Nephron progenitor cell (in vitro differentiated cells): ENCODE measurements at places on chromosomes 7 and 10.

GRCh38 chr10:108147346-108147745 is 982.8 kb upstream of the SORCS1 start:
- no peak for DNase-seq

DNA sequence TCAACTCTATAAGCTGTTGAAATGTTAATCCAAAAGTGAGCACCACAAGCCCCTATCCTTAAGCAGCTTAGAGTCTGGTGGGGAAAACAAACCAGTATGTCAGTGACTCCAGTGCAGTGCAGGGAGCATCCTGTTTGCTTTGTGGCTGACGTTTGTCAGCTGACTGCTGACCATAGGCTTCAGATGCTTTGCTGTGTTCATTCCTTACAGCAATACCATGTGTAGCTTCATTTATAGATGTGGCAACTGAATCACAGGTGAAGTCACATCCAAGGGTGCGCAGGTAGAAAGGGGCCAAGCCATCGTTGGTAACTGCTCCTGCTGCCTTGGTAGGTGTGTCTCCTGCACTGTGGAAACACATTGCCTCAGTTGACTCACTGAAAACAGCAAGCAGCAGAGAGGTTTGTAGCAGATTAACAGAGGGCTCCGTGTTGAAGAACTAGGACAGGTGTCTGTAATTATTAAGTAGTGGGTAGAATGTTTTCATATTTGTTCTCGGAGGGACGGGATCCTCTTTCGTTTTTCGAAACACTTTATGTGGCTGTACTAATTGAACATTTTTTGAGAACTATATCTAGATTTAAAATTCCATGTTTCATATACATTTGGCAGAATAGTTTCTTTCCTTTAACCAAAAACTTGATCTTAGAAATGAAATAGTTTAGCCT is 2.0 kb downstream of the INSIG1 start:
- DNase-seq, result no peak

GRCh38 chr7:130379921-130380860 is at the start of gene CPA1:
Gene CPA1, plus strand, starts transcription at chr7:130380494. Its CDS starts 27 bp downstream, at chr7:130380521.
- peak; percentile 46 for DNase-seq

GRCh38 chr10:70432561-70433263 is 8.8 kb downstream of the NODAL start:
- no peak for DNase-seq

GRCh38 chr7:7385421-7385820 is 150.3 kb downstream of the COL28A1 start:
- DNase-seq, result no peak

GRCh38 chr10:110629680-110630191 is 14.4 kb upstream of the RBM20 start:
- DNase-seq, result no peak

GRCh38 chr10:63156236-63156635 is 23.1 kb downstream of the NRBF2 start:
- DNase-seq, result no peak

- DNase-seq, result no peak
Measured at GRCh38 chr10:69976795-69977546, 75.7 kb upstream of the MACROH2A2 start.

GRCh38 chr7:80783678-80784327 is 135.0 kb downstream of the SEMA3C start:
- no peak for DNase-seq

- DNase-seq, result no peak
Measured at GRCh38 chr10:90418869-90419652, 438.8 kb downstream of the HTR7 start.

DNA sequence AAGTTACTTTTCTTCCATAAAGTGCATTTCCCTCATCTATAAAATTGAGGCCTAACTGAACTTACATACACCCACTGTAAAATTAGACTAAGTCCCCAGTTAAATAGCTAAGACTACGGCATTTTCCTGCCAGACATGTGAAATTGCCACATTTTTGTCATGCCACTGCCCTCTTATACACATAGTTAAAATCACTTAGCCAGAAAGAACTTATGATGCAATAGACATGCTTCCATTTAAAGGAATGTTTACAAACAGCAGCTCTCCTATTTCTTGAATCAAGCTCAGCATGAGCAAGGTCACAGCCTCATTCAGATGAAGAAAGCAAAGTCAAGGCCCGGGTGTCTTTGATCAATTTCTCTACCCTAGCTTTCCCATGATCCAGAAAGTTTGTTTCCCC is 175.7 kb downstream of the LRRN3 start:
- no peak for DNase-seq

- peak; percentile 63 for DNase-seq
Measured at GRCh38 chr7:129781928-129782817, 170.6 kb downstream of the UBE2H start.

- DNase-seq, result no peak
Measured at GRCh38 chr7:39608278-39608677, 15.1 kb upstream of the RALA start.

- DNase-seq, result no peak
Measured at GRCh38 chr10:72260976-72261783, 12.5 kb upstream of the DDIT4 start.

- no peak for DNase-seq
Measured at GRCh38 chr10:112949143-112949823, 764 bp upstream of the TCF7L2 start.

DNA sequence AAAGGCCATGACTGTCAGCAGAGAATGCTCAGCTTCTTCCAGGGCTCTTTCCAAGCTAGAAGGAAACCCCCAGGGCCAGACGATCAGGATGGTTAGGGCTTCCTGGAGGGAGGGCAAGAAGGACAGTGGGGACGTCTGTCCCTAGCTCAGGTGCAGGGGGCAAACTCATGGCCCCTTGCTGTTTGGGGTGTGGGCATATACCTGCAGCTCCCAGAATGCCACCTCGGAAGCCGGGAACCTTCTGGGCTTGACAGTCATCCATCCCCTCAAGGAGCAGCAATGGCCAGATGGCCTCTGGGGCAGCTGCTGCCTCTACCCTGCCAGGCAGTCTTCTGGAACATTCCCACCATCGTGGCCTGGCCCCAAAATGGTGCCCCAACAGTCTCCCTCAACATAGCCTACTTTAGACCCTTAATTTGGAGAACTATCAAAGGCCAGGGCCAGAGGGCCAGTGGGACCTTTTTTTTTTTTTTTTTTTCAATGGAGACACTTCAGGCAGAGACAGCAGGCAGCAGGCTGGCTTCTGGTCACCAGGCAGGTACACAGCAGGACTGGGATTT is 40.2 kb upstream of the ZMIZ1 start:
- no peak for DNase-seq

- no peak for DNase-seq
Measured at GRCh38 chr7:82757-83155, 109.6 kb upstream of the FAM20C start.

GRCh38 chr7:139918480-139918879 is 89.4 kb downstream of the TBXAS1 start:
- DNase-seq, result no peak

GRCh38 chr10:24969841-24970281 is 17.5 kb upstream of the PRTFDC1 start:
- DNase-seq, result no peak

GRCh38 chr10:69406816-69407580 is 9.7 kb downstream of the TACR2 start:
- no peak for DNase-seq

DNA sequence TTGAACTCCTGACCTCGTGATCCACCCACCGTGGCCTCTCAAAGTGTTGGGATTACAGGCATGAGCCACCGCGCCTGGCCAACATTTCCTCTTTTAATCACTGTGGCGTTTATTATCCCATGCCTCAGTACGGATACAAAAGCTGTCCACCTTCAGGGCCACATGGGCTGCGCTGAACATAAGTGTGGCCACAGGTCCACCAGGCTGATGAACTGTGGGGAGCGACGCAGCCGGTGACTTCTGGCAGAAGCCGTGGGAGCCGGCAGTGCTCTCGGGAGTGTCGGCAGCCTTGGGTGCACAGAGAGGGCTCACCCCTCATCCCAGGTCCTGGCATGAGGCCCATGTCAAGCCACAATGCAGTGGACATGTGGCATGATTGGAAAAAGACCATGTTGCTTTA is 223.6 kb downstream of the TNS3 start:
- no peak for DNase-seq

- DNase-seq, result no peak
Measured at GRCh38 chr10:77859200-77859864, 67.2 kb downstream of the DLG5 start.

- no peak for DNase-seq
Measured at GRCh38 chr10:84391326-84391725, 62.9 kb downstream of the CCSER2 start.

DNA sequence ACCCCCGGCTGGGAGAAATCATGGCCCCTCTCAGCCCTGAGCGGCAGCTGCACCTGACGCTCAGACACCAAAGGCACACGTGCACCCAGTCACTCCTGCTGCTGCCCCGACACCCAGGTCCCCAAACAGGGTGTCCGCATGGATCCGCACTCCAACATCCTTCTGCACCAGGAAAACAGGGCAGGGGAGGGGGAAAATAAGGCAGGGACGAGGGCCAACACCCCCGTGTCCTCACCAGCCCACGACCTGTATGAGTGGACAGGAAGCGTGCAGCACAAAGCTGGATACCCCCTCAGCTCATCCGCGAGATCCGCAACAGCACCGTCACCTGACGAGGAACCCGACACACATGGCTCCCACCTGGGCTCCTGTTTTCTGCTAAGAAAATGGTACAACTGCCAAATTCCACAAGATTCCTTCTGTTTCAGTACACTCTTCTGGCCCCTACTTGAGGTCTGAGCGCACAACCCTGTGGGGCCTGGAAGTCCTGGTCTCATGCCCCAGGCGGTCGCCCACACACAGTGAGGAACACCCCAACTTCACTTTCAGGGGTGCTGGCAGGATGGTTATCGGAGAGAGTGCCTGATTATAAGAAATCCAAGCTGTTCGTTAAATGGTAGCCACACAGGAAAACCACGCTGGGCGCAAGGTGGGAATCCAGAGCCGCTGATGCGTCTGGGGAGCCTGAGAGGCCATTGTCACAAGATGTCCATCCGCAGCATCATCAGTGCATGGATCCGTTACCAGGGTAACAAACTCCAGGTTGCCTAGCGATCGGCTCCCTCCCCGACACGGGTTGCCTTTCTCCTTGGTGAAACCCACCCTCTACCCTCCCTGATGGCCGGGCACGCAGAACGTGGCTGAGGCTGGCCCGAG is 63.6 kb downstream of the ZRANB1 start:
- no peak for DNase-seq

GRCh38 chr7:157458254-157458633 is 121.4 kb downstream of the DNAJB6 start:
- peak; percentile 54 for DNase-seq

- no peak for DNase-seq
Measured at GRCh38 chr10:92110039-92110794, 180.7 kb downstream of the CPEB3 start.

DNA sequence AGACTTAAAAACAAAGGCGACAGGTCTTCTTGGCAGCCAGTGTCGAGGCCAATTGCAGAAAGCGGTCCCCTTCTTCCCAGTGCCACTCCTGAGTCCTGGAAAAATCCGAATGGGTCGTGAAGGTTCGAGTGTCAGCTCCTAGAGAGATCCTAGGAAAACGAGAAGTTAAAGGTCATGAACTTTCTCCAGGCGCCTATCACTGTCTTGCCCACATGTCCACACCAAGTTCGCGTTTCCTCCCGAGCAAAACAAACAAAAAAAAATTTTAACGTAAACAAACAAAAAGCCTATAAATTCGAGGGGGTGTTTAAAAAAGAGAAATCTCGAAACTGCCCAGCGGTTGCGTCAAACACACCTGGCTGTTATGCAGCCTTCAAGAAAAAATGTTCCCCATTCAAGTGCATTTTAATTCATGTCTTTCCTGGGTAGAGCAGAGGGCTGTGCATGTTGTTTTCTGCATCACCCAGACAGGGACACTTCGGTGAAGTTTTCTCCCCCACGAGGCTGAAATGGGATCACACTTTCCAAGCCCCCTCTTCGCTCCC is 1.5 kb downstream of the ARHGAP21 start:
- DNase-seq, result no peak

DNA sequence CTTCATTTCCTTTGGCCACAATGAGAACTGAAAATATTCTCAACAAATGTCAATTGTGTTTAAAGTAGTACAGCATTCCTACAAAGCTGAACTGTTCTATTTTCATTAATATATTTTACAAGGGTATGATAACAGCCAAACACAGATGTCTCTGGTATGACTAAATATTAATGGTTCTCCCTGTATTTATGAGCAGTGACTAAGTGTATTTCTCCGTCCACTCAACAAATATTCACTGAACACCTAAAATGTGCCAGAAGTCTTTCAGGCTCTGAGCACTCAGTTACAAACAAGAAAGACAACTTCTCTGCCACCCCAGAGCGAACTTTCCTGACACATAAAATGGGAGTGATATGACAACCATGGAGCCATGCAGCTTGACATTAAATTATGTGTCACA is 135.6 kb downstream of the VPS41 start:
- no peak for DNase-seq

GRCh38 chr10:50604049-50604640 is 19.6 kb downstream of the SGMS1 start:
- DNase-seq, result no peak

- DNase-seq, result no peak
Measured at GRCh38 chr10:86319676-86320075, 46.9 kb downstream of the GRID1 start.

- DNase-seq, result no peak
Measured at GRCh38 chr10:70671619-70672164, 614 bp upstream of the ADAMTS14 start.

DNA sequence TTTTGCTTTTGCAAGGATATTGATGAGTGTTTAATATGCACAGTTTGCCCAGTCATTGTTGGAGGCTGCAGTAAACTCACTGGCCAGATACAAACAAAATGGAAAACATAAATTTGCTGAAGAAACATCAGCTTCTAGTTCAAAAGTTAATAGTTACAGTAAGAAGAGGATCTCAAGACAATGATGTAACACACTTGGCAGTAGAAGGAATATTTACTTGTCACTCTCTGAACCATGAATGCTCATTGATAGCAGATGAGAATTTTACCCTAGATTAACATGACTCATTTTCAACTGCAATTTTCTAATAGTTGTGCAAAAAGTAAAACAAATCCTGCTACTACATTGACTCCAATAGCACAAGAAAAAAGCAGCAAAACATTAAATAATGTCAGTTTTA is 47.7 kb downstream of the VWC2 start:
- DNase-seq, result no peak
